MCF 10A (cell line): ENCODE measurements at places on chromosomes 11 and 22. TPM values are rescaled to one million over a fixed set of nuclear protein-coding genes. Genes with fewer than 3 reads are reported as not detected.

DNA sequence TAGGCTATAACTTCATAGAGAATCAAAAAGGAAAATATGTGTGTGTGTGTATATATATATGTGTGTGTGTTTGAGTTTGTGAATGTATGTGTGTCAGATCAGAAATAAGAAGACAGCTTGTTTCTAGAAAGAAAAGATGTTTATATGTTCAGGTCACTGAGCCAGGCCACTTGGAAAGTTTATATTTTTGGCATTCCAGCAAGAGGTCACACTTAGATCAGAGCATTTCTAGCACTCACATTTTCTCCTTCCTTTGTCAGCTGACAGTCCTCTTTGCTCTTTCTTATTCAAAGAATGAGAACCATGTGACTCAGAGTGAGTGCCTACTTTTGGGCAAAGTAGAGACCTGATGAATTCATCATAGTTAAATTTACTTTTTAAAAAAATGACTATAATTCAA, 22.9 kb downstream of the RAB38 start:
- no peak for DNase-seq

Gene OR10A5
- total RNA-seq, result not detected in 2 replicates

Gene HTATIP2
- total RNA-seq, result 42.5 and 55.8 TPM in 2 replicates

- peak; percentile 71 for DNase-seq
Measured at GRCh38 chr22:17569971-17570511, 6.7 kb downstream of the SLC25A18 start.

GRCh38 chr11:10307400-10308200, 2.7 kb downstream of the ADM start:
- DNase-seq, result peak; percentile 87

DNA sequence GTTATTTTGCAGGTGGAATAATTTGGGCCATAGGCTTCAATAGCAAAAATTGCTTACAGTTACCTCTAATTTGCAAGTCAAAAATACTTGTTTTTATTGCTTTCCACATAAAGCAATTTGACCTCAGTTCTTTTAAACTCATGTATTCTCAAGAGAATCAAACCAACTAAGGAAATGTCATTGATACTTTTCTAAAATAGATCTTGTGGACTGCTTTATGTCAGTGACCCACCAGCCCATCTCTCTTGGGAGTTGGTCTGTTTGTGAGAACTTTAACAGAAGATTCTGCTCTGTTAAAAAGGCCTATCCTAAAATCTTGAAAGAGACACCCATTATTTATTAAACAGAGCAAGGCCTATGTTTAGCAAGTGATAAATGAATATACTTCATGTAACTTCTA, 75.2 kb downstream of the DDIAS start:
- no peak for DNase-seq

- peak; percentile 16 for DNase-seq
Measured at GRCh38 chr22:45082795-45083194, 73.0 kb upstream of the PHF21B start.

DNA sequence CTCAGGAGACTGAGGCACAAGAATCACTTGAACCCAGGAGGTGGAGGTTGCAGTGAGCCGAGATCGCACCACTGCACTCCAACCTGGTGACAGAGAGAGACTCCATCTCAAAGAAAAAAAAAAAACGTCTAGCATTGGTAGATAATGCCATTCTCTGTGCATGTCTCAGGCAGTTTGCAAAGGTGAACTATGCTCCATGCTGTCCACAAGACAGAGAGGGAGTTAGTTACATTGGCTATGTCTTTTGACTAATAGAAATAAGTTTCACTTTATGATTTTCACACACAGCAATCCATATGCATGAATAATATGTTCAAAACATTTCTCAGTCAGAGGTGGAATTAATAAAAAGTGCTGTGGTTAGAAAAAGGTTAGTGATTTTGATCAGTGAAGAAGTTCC, 591.4 kb downstream of the ETS1 start:
- no peak for DNase-seq

DNA sequence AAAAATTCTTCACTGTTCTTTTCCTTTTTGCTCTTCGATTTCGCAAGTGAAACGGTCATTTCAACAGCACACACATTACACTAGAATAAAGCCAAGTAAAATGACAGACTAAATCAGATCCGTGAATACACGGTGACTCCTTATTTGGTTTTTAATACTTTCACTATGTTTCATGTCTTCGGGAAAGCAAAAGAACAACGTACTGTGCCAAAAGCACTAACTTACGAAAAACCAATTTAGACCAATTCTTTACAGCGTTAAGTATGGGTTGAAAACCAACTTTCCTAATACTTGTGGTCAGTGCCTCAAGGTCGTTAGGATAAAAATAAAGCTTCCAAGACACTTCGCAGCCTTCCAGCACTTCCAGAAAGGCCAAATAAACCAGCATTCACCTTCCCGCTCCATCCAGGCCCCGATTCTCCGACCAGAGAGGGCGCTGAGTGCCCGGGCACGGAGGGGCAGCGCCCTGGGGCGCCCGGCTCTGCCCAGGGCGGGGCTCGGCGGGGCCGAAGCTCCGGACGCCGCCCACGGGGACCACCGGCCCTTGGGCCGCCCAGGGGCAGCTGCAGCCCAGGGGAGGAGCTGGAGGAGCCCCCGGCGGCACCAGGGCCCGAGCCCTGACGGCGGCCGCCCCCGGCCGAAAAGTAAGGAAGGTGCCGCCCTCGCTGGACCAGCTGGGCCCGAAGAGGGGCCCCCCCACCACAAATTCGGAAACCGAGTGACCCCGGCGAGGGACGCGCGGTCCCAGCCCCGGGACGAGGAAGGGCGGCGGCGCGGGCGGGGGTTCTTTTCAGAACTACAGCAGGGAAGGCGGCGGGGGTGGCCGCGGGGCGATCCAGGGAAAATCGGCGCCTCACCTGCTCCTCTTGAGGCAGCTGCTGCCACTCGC, 499 bp downstream of the ATL3 start:
- peak; percentile 62 for DNase-seq

GRCh38 chr11:12127206-12127898, 17.0 kb downstream of the MICAL2 start:
- no peak for DNase-seq

Gene CERK
- 11.6 and 20.2 TPM in 2 replicates for total RNA-seq

GRCh38 chr11:118238929-118239328, 13.2 kb downstream of the MPZL3 start:
- no peak for DNase-seq

DNA sequence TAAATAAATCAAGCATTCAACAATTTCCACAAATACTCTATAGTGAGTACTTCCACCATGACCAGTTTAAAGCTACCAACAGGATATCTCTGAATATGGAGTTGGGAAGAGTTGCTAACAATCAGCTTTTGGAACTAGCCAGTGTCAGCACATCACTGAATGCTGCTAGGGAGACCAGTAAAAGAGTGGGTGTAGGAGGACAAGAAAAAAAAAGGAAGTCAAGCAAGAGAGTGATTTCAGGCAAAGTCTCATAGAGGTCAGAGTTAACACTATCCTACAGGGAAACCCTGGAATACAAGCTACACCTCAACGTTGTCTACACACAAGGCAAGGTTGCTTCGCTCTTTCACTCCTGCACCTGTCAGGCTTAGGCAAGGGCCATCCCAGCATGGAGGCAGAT, 24.2 kb downstream of the EIF3F start:
- DNase-seq, result no peak

Gene SOX6
- 5.2 and 6.4 TPM in 2 replicates for total RNA-seq

Gene DDX25
- not detected in 2 replicates for total RNA-seq

DNA sequence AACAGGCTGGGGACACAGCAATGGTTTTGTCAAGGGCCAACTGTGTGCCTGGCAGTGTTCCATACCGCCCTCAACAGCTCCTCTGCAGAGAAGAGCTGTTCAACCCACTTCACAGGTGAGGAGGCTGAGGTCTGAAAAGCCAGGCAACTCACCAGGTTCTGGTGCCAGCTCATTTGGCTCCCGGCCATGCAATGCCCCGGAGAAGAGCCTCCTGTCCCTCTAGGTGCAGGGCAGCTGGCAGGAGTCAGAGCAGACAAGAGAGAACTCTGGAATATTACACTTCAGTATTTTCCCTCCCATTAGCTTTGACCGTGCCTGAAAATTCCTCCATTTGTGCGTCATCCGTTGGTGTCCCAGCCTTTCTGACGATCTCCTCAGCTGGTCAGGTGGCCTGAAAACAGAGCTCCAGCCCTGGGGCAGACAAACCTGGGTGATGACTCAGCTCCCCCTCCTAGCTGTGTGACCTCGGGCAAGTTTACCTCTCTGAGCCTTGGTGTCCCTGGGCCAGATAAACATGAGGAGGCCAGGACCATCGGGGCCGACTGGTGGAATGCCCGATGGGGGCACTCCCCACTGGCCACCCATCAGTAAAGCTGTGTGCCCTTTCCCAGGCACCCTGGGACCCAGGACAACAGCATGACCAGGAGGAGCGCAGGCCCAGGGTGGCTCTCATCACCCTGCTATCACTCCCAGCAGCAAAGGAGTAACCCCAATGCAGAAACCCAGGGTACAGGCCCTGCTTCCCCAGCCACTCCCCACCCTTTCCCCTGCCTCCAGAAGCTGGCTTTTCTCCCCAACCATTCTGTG, 9.6 kb upstream of the C1QTNF6 start:
- DNase-seq, result peak; percentile 91

- no peak for DNase-seq
Measured at GRCh38 chr11:114438303-114438702, 964 bp upstream of the REXO2 start.

Gene MADD
- 23.4 and 24.8 TPM in 2 replicates for total RNA-seq

- DNase-seq, result no peak
Measured at GRCh38 chr11:111726301-111726713, 39.9 kb downstream of the PPP2R1B start.

DNA sequence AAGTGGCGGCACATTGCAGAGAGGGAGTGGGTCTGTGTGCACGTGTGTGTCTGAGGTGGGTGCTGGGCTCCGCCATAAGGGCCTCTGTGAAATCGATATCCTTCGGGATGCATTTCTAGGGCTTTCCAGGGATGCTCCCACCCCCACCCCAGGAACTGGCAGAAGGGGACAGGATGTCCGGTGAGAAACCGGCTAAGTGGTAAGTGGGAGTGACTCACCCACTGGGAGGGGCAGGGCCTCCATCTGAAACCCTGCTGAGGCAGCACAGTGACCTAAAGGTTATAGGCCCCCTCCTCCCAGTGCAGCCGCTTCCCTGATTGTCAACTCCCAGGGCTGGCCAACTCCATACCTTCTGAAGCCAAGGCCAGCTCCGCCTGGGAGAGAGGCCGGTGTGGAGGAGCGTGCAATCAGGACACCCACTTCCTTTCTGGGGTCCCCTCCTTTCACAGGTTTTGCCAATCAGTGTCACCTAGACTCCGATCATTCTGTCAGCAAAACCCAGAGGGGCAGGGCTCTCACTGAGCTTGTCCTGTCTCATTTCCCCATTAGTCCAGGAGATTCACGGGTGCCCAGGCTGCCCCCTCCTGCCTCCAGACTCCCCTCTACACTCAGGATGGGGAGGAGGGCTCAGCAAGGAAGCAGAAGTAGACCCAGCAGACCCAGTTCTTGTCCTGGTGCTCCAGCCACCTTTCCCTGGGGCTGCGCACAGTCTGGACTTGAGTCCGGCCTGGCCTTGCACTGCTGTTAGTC, 44.5 kb downstream of the NECTIN1 start:
- peak; percentile 86 for DNase-seq

GRCh38 chr22:46317646-46318045, 17.9 kb upstream of the TRMU start:
- DNase-seq, result no peak

Gene COMMD9
- 38.7 and 39.8 TPM in 2 replicates for total RNA-seq

Gene OR52I1
- total RNA-seq, result not detected in 2 replicates

DNA sequence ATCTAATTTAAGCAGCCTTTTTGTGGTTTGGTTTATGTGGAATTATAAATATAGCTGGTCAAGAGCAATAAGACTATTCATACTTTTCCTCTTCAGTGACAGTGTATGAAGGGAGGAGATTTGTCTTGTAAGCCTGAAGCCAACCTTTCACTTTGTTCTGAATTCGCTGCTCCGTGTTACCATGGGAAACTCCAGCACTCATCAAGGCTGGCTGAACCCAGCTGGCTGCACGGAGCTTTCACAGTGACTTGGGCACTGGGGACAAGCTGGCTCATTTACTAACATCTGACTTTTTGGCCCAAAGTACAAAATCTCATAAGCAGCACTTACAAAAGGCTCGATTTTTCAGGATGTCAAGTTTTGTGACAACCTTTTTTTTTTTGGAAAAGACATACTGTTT, 120.4 kb upstream of the GRIA4 start:
- no peak for DNase-seq
